ENCODE measurements at places on chromosomes 7 and 10.

DNA sequence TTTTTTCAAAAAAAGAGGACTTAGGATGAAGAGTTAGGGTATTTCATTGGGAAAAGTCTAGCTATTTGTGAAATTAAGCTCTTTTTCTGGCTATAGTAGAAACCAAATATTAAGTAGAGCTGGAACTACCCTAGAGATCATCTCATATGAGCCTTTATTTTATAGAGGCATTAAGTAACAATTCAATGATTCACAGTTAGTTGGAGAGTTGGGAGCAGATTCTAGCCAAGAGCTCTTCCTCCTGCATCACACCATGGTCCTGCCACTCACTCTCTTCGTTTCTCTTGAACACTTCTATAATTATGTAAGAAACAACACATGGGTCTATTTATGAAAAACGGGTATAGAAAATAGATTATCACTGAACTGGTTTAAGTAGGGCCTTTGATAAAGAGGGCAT is 76.1 kb upstream of the ANK3 start:
- no peak for DNase-seq

- DNase-seq, result no peak
These were observed 64.4 kb upstream of the LEP start for GRCh38 chr7:128176696-128177095.

- no peak for DNase-seq
These were observed 133.7 kb upstream of the GJD4 start for GRCh38 chr10:35471435-35471834.

DNA sequence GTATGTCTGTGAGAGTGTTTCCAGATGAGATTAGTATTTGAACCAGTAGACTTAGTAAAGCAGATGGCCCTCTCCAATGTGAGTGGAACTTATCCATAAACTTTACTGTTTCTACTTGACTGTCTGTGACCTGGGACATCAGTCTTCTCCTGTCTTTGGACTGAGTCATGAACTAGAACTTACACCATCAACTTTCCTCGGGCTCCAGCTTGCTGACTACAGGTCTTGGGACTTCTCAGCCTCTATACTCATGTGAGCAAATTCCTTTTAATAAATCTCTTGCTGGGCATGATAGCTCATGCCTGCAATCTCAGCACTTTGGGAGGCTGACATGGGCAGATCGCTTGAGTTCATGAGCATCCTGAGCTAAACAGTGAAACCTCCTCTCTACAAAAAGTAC is 25.7 kb upstream of the WAPL start:
- DNase-seq, result no peak

- DNase-seq, result no peak
These were observed 63.2 kb downstream of the KCNMA1 start for GRCh38 chr10:77574438-77574837.

DNA sequence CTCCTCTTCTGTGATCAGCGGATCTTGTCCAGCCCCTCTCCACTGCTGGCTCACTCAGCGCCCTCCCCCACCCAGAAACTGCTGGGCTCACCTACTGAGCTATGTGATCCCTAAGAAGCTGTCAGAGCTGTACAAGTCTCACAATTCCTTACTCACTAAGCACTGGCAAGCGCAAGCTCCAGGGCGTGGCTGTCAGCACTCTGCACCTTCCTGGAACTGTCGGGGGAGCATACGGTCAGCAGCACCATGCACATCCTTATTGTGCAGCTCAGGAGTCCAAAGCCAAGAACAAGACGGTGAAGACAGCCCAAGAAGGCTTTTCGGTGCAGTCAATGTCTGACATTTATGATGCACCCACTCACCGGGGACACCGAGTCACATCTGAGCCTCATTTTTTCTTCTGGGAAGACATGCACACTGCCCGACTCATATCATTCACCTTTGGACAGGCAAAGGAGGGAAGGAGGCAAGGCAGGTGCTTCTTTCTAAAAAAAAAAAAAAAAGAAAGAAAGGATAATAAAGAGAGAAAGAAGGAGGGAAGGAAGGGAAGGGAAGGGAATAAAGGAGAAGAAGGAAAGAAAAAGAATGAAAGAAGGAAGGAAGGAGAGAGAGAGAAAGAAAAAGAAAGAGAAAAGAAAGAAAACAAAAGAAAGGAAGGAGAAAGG is 56.3 kb downstream of the ASB13 start:
- no peak for DNase-seq

DNA sequence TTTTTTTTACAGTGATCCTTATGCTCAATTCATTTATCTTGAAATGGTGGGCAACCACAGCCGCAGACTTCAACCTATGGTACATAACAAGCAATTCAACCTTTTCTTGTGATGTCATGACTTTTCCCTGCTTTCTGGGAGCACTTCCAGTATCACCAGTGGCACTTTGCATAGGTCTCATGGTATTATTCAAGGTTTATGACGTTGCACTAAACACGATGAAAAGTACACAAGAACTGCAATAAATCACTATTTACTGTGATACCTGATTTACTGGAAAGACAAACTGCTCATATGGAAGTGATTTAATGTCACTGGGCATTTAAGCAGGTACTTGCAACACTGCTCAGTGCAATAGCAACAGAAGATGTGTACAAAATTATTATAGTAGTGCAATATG is 251.7 kb upstream of the CXCL12 start:
- DNase-seq, result no peak

DNA sequence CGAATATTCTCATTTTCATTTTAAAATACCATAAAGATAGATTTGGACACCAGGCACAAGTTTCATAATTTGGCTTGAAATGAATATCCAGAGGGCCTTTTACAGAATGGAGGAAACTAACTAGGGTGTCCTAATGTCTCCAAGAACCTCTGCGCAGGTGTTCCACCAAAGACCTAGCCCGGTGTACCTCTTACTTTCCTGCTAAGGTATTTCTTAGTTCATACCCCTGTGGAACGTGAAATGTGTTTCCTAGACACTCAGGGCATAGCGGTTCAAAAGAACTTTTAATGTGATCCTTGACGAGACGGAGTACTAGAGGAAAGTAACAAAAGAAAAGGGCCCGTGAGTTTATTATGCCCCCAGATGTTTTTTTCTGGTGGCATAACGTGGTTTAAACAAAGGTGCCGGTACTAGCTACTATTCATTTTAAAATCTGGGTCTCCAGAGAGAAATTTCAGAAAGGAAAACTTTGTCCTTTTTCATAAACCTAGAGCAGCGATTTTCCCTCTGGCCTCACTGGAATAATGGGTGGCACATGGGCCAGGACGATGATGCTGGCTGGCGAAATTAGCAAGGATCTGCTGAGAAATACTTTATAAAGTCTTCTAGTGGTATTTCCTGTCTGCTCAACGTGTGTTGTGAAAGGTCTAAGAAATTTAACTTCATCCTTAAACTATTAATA is 1.4 kb downstream of the APBB1IP start:
- DNase-seq, result no peak

- DNase-seq, result no peak
These were observed 89.9 kb downstream of the KAT6B start for GRCh38 chr10:74916283-74916682.

DNA sequence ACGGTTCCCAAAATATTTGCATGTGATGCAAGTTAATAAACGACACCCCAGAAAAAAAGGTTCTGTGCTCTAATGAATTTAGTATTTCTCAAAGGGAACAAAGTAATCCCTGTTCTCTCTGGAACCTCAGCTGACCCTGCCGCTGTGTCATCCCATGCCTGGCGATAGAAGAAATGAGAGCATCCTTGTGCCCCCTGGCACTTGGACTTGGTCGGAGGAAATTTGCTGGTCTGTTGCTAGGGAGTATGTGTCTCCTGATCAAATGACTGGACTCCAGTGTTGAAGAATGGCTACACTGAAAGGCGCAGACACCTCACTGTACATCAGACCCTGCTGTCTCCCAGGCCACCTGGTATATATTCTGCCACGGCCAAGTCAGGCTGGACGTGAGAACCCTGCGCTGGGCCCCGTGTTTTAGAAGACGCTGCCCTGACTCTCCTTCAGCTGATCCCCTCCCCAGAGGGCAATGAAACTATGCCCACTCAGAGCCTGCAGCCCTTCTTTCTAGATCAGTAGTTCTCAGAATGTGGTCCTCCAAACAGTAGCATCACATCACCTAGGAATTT is 67.2 kb downstream of the THNSL1 start:
- DNase-seq, result no peak

DNA sequence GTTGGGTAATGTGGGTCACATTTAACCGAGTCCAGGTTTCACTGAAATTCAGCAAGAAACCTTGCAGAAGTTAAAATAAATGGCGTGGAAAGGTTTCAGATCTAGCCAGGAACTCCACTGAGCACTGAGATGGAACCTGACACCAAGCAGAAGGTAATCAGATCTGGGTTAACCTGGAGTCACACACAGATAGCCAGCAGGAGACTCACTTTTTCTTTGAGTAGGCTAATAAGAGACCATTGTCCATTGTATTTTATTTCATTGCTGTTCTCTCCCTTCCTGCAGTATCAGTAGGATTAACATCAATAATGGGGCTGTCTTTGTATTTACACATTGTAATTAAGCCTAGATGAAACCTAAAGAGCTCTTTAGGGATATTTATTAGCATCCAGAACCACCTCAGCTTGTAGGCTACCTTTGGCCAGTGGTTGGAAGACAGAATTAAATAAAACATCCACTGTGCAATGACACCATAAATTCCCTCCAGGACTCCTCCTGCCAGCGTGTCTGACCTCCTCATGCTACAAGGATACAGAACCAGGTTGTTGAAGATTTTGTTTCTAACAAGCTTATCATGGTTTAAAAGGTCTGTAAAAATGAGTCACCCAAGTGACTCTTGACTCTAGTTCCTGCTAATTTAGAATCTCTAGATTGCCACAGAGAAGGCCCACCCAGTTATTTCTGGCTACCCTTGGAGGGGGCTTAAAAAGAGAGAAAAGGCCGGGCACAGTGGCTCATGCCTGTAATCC is 151.1 kb downstream of the SORCS1 start:
- DNase-seq, result no peak

GRCh38 chr7:100968650-100969049 is 715 bp upstream of the MUC12 start:
- no peak for DNase-seq

DNA sequence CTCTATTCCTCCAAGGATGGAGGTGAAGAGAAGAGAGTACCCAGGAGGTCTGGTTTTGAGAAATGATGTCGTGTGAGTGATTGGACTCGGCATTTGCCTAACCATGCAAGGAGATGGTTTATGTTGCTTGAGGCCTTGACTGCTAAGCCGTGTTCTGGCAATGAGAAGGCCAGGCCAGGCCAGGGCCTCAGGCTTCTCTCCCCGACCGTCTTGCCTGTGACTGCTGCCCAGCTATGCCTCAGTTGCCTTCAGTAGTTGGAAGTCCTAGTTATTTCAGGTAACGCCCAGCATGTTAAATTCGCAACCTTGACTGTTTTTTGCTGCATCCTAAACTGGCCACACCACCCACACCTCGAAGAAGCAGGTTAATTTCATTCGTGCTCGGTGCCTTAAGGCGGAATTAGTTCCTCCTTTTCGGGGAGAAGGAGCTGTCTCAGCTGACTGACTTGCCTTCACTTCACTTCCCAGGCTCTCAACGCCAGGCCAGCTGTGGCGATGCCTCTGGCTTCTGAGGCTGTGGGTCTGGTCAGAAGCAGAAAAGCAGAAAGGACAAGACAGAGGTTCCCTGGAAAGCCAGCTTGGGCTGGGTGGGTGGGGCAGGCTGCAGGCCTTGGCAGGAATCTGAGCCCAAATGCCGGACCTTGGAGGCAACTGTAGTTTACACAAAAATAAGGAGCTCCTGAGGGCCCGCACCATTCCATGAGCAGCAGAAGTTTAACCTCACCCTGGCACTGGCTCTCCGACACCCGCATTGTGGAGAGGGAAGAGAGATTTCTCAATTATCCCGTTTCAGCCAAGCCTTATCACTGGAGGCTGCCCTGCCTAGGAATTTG is 61.9 kb upstream of the SAMD8 start:
- no peak for DNase-seq

DNA sequence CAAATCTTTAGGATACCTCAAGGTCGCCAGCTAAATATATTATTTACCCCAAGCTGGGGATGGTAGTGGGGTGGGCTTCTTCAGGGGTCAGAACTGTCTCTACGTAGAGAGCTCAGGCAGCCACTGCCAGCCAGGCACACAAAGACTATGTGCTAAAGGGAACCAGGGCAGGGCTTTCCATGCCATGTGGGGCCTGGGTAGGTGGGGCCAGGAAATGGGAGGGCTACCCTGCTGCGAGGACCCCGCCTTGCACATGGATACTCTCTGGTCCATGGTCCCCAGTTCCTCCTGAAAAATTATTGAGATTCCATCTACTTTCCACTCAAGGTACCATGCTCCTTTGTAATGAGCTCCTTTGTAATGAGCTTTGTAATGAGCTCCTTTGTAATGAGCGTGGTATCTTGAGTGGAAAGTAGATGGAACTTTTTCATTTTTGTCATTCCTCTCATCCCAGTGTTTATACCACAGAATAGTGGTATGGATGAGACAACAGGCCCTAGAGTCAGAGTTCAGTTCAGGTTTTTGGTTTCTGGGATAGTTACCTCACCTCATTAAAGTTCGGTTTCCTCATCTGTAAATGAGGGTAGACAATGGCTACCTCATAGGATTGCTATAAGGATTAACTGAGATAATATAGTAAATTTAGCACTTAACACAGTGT is 5.8 kb downstream of the SYNPO2L start:
- no peak for DNase-seq

GRCh38 chr10:27470885-27471284 is 33.2 kb upstream of the RAB18 start:
- no peak for DNase-seq

- no peak for DNase-seq
These were observed 516.3 kb upstream of the TEX47 start for GRCh38 chr7:89311886-89312285.

GRCh38 chr7:5070206-5070605 is 24.5 kb downstream of the RBAK start:
- no peak for DNase-seq

GRCh38 chr7:103292122-103292521 is 5.1 kb upstream of the PMPCB start:
- DNase-seq, result no peak

DNA sequence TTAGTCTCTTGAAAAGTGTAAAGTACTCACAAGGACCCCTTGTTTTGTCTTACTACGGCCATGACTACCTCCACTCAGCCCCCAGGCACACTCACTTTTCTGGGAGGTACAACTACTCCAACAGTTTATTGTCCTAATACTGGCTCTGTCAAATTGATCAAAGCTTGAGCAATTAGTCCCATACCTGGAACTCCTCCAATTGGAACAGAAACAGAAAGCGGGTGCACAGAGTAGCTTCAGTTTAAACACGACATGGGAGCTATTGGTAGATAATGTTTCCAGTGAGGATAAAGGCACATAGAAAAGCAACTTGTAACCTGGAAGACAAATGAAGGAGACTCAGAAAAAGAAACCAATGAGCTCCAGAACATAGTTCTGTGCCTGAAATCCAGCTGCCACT is 7.7 kb upstream of the GPR37 start:
- DNase-seq, result no peak

- DNase-seq, result no peak
These were observed 55.5 kb downstream of the KLF6 start for GRCh38 chr10:3729397-3729976.

DNA sequence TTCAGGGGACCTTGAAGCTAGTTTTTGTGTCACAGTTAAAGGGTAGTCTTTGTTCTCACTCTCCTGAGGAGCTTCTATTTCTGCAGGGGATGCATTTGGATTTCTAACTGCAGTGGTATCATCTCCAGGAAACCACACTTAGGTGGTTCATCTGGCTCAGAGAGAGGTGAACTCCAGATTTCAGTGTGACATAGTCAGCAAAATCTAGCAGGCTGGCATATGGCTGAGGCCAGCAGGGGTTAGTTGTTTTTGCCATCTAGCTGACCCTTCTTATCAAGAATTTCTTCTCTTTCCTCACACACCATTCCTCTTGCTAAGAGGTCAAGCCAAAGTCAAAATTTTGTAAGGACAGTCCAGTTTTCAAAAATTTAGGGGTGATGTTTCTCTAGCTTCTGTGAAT is 248.2 kb downstream of the REEP3 start:
- DNase-seq, result no peak

- no peak for DNase-seq
These were observed 102.6 kb upstream of the TBX20 start for GRCh38 chr7:35356495-35356894.

All from NCI-H2081 treated with DMSO at 0.1 percent for 48 hours (cell line).